ENCODE measurements at places on chromosomes 3 and 15. TPM values are rescaled to one million over a fixed set of nuclear protein-coding genes. Genes with fewer than 3 reads are reported as not detected.

Gene SYNPR
- not detected for total RNA-seq

DNA sequence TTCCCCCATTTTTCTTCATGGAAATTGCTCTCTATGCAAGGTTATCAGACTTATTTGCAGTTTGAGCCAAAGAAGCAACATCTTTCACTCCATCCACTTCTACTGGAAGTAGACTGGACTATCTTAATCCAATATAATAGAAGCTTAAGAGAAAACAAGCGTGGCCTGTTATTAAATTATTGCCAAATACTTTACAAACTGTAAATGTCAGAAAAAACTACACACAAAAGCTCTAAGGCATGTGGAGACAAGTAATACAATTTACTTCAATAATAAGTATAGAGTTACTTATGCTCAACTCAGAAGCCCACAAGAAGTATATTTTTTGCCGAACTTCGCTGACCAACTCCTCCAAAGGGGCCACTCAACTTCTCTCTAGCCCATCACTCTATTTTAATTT lies 120.3 kb downstream of the BDH1 start:
- DNase-seq = no peak

GRCh38 chr3:197297002-197297401 lies 1.4 kb downstream of the DLG1 start:
- DNase-seq = no peak

- no peak for DNase-seq
These were observed 274.5 kb upstream of the RARB start for GRCh38 chr3:25153561-25153960.

GRCh38 chr3:157782236-157782635 lies 279.0 kb upstream of the VEPH1 start:
- DNase-seq = no peak

GRCh38 chr3:188832961-188833721 lies 338.6 kb upstream of the TPRG1 start:
- no peak for DNase-seq
